H4 (cell line): ENCODE measurements at places on chromosomes 5 and 9.

DNA sequence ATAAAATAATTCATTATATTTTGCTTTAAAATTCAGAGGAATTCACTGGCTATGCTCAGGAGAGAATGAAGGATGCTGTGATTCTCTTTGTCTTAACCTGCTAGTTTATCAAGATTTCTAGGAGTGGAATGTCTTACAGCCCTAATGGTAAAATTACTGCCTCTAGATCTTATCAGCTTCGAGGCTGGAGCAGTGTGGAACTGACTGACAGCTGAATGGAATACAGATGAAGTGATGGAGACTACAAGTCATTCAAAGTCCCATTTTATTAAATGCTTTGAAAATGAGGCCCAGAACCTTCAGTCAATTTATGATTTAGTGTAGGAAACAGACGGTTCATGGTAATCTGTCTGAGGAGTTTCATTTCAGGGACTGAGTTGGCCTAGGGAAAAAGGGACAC, 202.1 kb downstream of the RFX3 start:
- DNase-seq, result no peak

DNA sequence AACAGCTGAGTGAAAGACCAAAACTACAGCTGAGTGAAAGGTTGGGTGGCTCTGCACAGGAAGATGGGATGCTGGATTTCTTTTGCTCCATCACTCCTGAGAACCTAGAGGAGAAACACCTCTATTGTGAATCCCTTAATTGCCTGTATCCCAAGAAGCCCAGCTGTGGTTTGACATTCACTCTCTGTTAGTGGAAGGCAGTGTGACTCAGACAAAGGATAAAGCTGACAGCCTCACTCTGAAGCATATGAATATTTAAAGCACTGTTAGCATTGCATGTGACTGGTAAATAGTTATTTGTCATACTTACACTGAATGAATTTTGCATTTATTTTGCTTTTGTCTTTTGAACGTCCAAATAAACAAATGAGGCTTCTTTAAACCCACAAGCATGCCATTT, 367.1 kb upstream of the RIOK2 start:
- peak; percentile 43 for DNase-seq

DNA sequence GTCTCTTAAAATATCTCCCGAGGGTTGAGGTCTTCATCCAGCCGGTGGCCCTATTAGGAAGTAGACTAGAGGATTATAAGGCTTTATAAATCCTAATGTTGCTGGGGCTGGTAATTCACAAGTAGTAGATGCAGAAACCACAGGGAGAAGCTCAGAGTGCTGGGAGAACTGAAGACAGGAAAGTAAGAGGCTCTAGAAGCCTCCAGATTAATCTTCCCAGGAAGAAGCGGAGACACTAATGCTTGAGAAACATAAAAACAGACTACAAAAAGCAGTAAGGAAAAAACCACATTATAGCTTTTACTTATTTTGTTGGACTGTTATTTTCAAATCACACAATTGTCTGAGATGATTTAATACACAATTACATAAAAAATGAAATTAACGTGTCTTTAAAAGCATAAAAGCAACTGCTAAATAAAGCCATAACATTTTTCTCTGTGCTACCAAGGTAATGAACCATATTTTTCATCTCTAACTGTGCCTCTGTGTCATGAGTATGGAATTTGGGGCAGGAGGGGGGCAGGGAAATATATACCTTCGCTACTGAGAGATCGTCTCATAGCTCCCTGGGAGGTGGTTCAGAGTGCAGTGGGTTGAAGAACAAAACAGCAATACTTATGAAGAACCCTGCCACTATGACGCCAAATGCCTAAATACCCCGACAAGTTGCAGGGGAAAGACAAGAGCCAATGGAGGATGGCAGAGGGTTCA, 806.2 kb upstream of the WWC1 start:
- DNase-seq, result no peak

- DNase-seq, result no peak
Measured at GRCh38 chr5:166505067-166505466, 1786.4 kb upstream of the WWC1 start.

GRCh38 chr9:104300124-104300523, 203.9 kb upstream of the OR13F1 start:
- no peak for DNase-seq

- peak; percentile 32 for DNase-seq
Measured at GRCh38 chr5:131265311-131265803, 1.5 kb downstream of the CDC42SE2 start.
